ENCODE measurements at places on chromosomes 2 and 18.
A peak's percentile ranks its signal among the peaks of the same experiment; 100 is the strongest.

DNA sequence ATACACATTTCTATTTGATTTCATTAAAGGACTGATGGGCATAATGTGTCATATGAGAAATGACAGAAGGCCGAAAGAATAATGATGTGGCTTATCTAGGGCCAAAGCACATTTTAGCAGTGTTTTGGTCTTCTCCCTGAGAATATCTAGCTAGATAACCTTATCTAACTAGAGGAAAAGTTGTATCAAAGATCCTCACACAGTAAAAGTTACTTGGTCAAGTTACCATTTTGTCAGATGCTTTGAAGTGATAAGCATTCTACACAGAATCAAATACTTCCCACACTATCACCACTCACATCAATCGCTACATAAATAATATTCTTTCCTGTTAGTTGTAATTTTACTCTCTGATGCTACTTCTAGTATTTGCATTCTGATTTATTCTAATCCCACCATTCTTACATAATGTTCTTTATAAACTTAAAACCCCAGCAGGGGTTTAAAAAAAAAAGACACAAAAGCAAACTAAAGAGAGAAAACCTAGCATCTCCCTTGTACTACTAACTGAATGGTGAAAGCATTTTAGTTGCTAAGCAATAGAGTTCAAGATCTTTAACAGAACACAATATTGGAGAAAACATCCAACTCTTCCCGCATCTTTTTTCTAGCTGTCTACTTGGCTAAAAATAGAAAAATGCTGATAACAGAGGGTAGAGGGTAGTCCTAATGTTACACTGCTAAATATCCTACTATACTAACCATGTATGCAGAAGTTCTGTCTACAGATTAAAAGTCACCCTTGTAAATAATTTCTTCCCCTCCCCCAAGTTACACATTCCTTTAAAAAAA, 8.0 kb downstream of the XPO1 start:
- DNase-seq, result no peak

- DNase-seq, result no peak
Observed at GRCh38 chr18:10475276-10475653, 20.8 kb downstream of the APCDD1 start.

- no peak for DNase-seq
Observed at GRCh38 chr2:15251753-15252152, 309.4 kb downstream of the NBAS start.

DNA sequence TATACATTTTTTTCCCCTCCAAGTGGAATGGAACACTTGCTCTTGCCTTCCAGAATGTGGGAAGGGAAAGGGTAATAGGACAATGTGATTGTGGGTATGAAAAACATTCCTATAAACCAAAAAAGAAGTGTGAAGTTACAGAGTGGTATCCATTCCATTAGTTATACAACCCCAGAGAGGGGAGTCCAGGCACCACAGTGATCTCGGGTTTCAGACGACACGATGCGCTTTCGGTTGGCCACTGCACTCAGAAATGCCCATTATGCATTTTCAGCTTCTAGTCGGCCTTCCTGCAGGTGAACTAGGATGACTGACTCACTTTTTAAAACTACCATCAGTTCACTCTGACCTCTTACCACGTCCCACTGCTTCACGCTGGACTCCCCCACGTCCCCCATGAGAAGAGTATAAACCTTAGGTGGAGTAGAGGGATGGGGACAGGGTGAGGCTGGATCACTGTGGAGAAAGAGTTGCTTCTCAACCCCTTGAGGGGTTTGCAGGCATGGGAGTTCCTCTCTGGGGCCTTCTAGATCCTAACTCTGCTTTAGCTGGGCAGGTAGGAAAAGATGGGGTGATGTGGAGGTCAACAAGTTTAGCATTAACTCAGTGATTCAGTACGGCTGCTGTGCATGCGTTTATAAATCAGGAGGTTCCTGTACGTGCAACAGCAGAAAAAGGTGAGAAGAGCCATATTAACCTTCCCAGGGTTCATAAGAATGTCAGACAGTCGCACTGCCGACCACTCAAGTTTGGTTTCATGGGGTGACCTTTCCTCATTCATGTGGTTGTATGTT, 50.5 kb downstream of the ZNF532 start:
- no peak for DNase-seq

- DNase-seq, result no peak
Observed at GRCh38 chr2:37645362-37645761, 26.1 kb downstream of the CDC42EP3 start.

DNA sequence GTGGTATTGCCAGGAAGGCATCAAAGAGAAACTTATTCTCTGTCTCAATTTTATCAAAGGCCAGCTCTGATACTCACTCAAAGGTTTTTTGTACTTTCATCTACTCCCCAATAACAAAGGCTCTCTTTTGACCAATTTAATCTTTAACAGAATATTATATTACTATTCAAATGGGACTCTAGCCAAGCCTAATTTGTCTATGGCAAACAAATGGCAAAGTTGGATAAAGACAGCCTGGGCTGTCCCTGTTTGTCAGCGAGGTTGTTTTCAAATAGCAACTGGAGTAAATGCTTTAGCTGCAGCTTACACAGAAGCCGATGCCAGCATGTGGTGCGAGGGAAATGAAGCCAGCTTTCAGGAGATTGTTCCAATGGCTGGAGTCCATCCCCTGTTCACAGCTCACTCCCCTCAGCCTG, 80.1 kb upstream of the CTNNA2 start:
- no peak for DNase-seq

DNA sequence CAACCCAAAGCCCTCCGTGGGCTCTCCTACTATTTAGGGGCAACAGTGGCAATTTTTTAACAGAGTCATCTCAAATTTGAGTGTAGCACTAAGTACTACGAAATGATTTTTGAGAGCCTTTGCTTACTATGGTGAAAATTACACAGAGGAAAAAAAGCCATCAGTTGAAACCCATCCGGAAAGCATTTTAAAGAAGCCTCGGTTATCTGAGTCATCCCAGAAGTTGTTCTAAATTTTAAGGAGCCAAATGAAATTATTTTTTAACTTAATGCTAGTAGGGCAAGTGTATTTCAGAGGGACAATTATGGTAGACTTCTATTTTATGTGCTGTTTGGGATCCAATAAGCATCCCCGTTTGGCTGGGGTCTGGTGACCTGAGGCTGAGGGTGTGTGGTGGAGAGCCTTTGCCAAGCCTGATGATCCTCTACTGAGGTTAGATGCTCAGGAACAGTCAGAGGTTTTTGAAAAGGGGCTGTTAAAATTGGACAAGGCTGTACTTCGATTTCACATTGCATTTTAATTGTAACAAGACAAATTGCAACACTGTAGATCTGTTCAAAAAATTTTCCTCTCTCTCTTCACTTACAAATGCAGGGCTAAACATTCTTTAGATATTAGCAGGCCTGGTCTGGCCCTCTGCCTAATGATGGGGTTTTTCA, 47.0 kb downstream of the RAPGEF4 start:
- DNase-seq, result no peak

GRCh38 chr18:11798271-11798670, 52.9 kb upstream of the CHMP1B start:
- DNase-seq, result no peak

DNA sequence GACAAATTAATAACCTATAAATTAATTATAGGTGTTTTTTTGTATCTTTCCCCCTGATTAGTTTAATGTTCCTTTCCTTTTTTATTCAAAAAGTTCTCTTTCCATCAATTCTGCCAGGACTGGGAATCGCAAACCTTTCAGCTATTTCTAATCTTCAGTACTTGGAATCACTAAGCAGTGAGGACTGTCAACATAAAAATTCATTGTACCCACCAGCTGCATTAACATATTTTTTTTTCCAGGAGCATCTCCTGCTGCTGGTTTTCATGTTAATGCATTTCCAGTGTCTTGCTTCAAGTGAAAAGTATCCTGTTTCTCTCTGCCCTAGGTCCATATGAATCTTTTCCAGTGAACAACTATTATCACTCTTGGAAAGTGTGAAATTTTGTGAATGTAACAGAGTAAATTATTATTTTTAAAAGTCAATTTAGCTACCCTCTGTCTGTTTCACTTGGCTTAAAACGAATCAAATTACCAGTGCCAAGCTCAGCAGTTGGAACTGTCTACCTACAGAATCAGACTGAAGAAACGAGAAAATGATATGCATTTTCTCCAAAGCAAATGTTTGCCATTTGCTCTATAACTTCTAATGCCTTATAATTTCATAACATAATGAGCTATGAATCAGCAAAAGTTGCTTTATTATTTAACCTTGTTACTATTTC, 804.4 kb downstream of the EPHA4 start:
- no peak for DNase-seq

DNA sequence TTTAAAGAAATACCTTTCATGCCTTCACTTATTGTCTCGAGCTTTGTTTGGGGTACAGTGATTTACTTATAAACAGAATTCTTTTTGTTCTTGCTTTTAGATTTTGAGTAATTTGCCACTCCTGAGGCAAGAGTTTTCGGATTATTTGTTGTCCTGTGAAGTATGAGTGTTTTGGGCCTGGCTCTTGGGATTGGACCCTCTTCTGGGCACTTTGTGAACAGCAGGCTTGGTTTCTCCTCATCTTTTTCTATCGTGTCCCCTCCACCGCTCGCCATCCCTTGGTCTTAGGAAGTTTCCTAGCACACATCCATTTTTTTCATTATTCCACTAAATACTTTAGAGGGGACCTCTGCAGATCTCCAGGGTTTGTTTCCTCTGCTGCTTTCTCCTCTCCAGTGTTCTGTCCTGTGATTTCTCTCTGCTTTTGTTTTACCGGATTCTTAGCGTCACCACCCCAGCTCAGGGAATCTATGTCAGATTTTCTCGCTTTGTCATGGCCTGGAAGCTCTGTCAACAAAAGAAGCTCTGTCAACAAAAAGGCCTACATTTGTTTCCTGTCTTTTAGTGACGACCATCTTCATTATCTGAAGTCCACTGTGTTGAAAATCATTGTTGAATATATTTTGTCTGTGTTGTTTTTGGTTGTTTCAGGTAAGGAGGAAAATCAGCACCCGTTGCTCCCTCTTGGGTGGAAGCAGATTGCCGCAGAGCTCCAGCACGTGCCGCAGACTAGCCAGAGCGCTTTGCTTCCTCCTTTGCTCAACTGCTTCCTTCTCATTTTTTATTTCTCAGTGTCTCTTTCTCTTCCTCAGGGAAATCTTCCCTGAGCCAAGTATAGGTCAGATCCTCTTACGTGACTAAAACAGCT, 27.8 kb downstream of the ANKRD62 start:
- peak; percentile 44 for DNase-seq

DNA sequence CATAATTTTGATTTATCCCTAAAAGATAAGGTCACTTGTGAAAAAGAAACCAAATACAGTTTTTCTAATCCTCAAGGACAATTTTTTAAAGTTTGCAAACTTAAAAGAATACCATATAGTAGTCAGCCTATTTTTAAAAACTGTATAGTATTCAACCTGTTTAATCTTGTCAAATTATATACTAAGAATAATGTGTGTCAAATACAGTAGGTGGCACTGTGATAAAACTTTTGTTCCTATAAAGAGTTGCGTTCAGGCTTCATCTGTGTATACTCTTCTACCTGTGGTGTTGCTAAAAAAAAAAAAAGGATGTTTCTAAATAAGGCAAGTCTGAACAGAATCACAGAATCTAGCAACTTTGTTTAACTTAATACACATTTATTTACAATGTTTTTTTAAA, 68.6 kb downstream of the CCDC138 start:
- DNase-seq, result no peak

DNA sequence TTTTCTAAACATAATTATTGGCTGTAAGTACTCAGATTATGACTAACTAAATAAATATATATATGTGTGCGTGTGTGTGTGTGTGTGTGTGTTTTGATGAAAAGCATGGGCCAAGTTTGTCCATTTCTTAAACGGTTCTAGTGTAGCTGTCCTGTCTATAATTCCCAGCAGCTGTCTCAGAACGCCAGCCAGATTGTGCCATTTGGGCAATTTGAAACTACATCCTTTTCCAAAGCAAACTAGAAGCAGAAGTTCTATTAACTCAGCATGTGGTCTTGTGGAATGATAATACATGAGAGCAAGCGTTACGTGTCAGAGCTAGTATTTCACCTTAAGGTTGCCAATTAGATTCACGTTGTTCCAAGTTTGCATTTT, 1.7 kb downstream of the ARHGAP28 start:
- no peak for DNase-seq

DNA sequence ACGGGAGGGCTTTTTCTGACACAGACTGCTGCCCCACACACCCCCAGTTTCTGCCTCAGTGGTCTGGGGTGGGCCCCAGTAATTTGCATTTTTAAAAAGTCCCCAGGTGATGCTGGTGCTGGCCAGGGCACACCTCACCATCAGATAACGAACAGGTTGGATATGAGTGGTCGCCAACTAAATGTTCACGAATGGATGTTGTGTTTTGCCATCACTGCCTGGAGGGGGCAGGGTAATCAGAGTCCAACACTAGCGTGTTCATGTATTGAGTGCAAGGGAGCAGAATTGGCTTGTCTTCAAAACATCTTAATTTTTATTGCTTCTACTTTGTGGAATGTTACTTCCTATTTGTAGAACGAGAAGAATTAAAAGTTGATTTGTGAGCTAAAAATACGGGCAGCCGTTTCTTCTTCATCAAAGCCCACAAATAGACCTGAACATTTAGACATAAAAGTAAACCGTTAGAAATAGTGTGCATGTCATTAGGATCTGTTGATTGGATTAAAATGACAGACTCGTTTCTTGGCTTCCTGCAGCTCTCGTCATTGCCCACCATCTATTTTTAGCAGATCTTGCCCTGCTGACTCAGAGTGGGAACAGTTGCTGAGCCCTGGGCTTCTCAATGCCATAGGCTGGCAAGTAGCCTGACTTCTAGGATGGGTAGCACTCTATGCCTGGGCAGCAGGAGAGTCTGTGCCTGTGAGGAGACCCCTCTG, 45.2 kb downstream of the NCK2 start:
- DNase-seq, result peak; percentile 89

GRCh38 chr2:196291873-196292800, 120.8 kb upstream of the STK17B start:
- peak; percentile 86 for DNase-seq

GRCh38 chr2:182426082-182426917, 536 bp downstream of the PDE1A start:
- DNase-seq, result no peak

- DNase-seq, result peak; percentile 84
Observed at GRCh38 chr2:223563462-223563861, 38.7 kb downstream of the SCG2 start.

DNA sequence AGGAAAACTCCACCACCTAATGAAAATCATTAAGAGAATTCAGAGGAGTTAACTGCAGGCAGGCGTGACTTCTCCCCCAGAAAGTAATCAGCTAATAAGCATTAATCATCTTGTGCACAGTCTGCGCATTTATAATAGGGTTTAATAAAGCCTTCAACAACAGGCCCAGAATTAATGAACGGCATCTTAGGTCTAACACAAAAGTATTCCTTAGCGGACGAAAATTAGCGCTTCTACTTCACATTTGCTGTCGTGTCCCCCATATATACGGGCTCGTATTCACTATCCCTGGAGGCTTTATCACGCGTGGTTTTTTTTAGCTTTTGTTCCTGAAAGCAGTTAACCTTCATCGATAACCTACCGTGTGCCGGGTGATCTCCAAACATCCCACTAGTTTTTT, 1.8 kb downstream of the ATP8B1 start:
- DNase-seq, result no peak

- peak; percentile 37 for DNase-seq
Observed at GRCh38 chr2:201116959-201117734, 1.2 kb downstream of the CFLAR start.

Data from urothelium cell line (cell line).